ENCODE measurements at places on chromosomes 11 and 22. TPM values are rescaled to one million over a fixed set of nuclear protein-coding genes. Genes with fewer than 3 reads are reported as not detected.

SAA2 gene
- not detected for polyA plus RNA-seq

POU2F3 gene
- 0.98 TPM for polyA plus RNA-seq

MS4A7 gene
- polyA plus RNA-seq: 4.0 TPM

AIFM3 gene
- polyA plus RNA-seq: 0.82 TPM

SORL1 gene
- 28.7 TPM for polyA plus RNA-seq

DENND5A gene
- 98.5 TPM for polyA plus RNA-seq

CDC42BPG gene
- 5.2 TPM for polyA plus RNA-seq

SHANK2 gene
- 37.7 TPM for polyA plus RNA-seq

SEC14L6 gene
- polyA plus RNA-seq: 6.8 TPM

RIMBP3C gene
- 0.39 TPM for polyA plus RNA-seq

LMNTD2 gene
- 3.7 TPM for polyA plus RNA-seq

CTSW gene
- 1.5 TPM for polyA plus RNA-seq

MRGPRF gene
- polyA plus RNA-seq: 24.0 TPM

SLC17A6 gene
- not detected for polyA plus RNA-seq

B3GAT1 gene
- 5.5 TPM for polyA plus RNA-seq

MEN1 gene
- 53.5 TPM for polyA plus RNA-seq

CYP2D6 gene
- polyA plus RNA-seq: 14.8 TPM

C11orf86 gene
- polyA plus RNA-seq: not detected

IL10RA gene
- 3.1 TPM for polyA plus RNA-seq

THYN1 gene
- polyA plus RNA-seq: 68.7 TPM

CRYBB3 gene
- not detected for polyA plus RNA-seq

CARNS1 gene
- 5.0 TPM for polyA plus RNA-seq

OR4D9 gene
- polyA plus RNA-seq: 0.11 TPM

PHLDA2 gene
- polyA plus RNA-seq: 1.6 TPM

OR9I1 gene
- polyA plus RNA-seq: not detected

Measured in left renal cortex interstitium (tissue), 4 donors.